ENCODE measurements at places on chromosomes 12 and 14. TPM values are rescaled to one million over a fixed set of nuclear protein-coding genes. Genes with fewer than 3 reads are reported as not detected.

- no peak for DNase-seq
Measured at GRCh38 chr12:71431991-71432390, 7.6 kb upstream of the LGR5 start.

The RFX4 gene
- total RNA-seq, result not detected

The LGR5 gene
- not detected for total RNA-seq

The ANO4 gene
- total RNA-seq, result 1.3 TPM
